ENCODE measurements at places on chromosomes 11 and 22.

- DNase-seq: no peak
These were observed 35.3 kb upstream of the GNB1L start for GRCh38 chr22:19889951-19890350.

DNA sequence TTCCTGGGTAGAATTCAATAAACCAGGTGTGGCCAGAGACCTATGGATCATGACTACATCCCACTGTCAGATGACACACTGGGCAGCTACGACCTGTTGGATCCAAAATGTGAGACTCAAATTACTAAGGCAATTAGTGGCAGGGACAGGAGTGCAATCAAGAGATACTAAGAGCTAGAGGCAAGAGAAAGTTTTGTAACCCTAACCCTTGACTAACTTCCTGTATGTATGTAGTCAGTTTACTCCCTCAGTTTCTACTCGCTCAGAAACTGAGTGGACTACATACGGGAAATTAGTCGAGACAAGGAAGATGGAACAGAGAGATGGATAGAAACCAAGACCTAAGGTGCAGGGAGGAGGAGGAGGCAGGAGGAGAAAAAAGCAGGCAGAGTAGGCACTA, 2.7 kb downstream of the CYB5R2 start:
- DNase-seq: no peak

GRCh38 chr11:70915158-70915985, 337.0 kb downstream of the SHANK2 start:
- DNase-seq: no peak

DNA sequence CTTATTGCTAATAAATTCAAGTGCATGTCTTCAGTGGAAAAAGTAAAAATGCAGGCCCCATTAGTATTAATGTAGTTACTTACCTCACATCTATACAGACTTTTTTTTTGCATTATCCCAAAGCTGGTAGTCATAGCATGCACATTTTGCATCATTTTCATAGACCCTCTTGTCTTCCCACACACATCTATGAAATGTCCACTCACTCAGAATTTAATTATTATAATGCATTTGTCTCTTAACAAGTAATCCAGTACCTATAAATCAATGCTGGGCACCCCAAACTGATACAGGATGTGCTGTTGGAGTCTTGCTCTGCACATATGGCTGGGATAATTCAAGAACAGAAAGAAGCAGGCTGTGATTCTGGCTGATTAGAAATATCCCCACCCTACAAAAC, 370.4 kb upstream of the FAT3 start:
- no peak for DNase-seq

- no peak for DNase-seq
These were observed 40.0 kb upstream of the SEPTIN5 start for GRCh38 chr22:19674129-19674928.

- DNase-seq: peak; percentile 71
These were observed 128.1 kb upstream of the TOP3B start for GRCh38 chr22:22110548-22111266.

All from HTR-8/SVneo (cell line).